ENCODE measurements at places on chromosomes 3 and 15.

DNA sequence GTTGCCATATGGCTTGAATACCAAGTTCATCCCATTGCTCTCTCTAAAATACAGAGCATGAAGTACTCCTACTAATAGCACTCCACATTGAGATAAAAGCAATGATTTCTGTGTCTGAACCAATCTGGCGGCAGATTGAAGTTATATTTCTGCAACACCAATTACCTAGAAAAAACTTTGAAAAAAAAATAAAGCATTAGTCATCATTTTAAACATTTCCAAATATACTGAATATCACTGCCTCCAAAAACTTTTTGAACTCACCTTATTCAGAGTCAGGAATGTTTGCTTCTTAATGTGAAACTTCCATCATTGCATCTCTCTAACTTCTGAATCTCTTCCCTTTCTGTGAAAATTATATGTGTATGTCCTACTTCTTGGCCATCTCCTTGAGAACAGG, 540.5 kb downstream of the GRM7 start:
- no peak for DNase-seq

DNA sequence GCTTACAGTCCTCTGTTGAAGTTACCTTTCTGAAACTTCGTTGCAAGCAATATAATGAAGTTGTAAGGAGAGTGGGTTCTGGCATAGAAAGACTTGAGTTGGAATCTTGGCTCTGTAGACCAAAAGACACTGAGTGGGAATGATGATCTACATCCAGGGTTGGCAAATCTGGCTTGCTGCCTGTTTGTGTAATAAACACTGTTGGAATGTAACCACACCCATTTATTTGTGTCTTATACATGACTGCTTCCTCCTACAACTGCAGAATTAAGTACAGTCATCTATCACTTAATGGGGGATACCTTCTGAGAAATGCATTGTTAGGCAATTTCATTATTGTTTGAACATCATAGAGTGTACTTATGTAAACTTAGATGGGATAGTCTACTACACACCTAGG, 178.4 kb upstream of the SUCLG2 start:
- DNase-seq: no peak

- no peak for DNase-seq
Measured at GRCh38 chr15:32029862-32030781, at the start of gene CHRNA7. Gene CHRNA7 (plus strand): TSS chr15:32030515. CDS start chr15:32030595, 80 bp downstream.

GRCh38 chr3:31853580-31853979, 127.5 kb downstream of the OSBPL10 start:
- no peak for DNase-seq
